ENCODE measurements at places on chromosomes 11 and 22.

GRCh38 chr11:94925422-94926270 lies 47.7 kb downstream of the CWC15 start:
- no peak overlapping the region for H3K4me3 ChIP-seq
- H3K27me3 ChIP-seq, result no peaks in the 10 kb centered on the region
- H3K4me1 ChIP-seq, result no peaks in the 10 kb centered on the region
- DNase-seq, result no peak

- no peak for DNase-seq
- H3K4me1 ChIP-seq, result peaks cover 2% of the 10 kb centered on the region
- no peak overlapping the region for H3K27ac ChIP-seq
- H3K4me3 ChIP-seq, result no peak overlapping the region
- H3K27me3 ChIP-seq, result no peaks in the 10 kb centered on the region
Observed at GRCh38 chr22:49881856-49882255, 28.2 kb downstream of the ZBED4 start.

- DNase-seq, result no peak
- H3K36me3 ChIP-seq, result no peaks in the 10 kb centered on the region
- H3K4me1 ChIP-seq, result no peaks in the 10 kb centered on the region
- H3K27me3 ChIP-seq, result peaks cover 8% of the 10 kb centered on the region
- H3K4me3 ChIP-seq, result no peak overlapping the region
Observed at GRCh38 chr22:43345761-43346301, 2.7 kb upstream of the SCUBE1 start.

DNA sequence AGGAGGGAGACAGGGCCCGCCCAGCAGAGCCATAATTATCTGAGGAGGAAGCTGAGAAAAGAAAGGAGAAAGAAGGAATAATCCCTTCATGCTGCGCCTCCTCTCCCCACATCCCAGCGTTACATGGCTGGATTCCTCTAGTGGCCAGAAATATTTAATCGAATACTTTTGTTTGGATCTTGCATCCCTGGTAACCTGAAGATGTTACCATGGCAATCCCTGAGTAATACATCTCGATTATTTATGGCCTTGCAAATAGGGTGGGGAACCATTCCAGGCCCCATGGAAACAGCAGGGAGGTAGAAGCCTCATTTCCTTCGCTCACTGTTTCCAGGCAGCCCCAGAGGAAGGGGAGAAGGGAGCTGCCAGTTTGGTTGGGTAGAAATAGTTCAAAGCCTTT lies 357.7 kb downstream of the BUD13 start:
- no peaks in the 10 kb centered on the region for H3K36me3 ChIP-seq
- DNase-seq, result no peak
- H3K27ac ChIP-seq, result no peak overlapping the region
- no peak overlapping the region for H3K4me3 ChIP-seq
- H3K4me1 ChIP-seq, result no peaks in the 10 kb centered on the region

DNA sequence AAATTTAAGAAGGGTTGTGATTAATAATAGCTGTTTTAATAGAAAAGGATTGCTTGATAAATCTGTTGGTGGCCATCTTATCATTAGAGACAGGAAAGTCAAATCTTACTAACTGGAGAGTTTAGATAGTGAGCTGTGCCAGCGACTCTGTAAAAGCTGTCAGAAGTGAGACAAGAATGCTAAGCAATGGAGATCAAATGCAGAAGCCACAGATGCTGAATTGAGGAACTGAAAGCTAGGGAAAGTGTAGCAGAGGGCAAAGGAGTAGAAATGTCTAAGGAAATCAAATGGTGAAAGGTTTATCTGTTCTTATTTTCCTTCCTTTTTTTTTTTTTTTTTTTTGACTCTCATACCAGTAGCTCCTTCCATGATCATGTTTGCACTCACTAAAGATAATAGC lies 13.7 kb downstream of the MS4A13 start:
- DNase-seq, result no peak
- peaks cover 3% of the 10 kb centered on the region for H3K27me3 ChIP-seq
- no peak overlapping the region for H3K27ac ChIP-seq
- H3K4me1 ChIP-seq, result no peaks in the 10 kb centered on the region
- H3K4me3 ChIP-seq, result no peak overlapping the region

Measured in small intestine (tissue), 16 donors.